ENCODE measurements at places on chromosomes 2 and 18.

DNA sequence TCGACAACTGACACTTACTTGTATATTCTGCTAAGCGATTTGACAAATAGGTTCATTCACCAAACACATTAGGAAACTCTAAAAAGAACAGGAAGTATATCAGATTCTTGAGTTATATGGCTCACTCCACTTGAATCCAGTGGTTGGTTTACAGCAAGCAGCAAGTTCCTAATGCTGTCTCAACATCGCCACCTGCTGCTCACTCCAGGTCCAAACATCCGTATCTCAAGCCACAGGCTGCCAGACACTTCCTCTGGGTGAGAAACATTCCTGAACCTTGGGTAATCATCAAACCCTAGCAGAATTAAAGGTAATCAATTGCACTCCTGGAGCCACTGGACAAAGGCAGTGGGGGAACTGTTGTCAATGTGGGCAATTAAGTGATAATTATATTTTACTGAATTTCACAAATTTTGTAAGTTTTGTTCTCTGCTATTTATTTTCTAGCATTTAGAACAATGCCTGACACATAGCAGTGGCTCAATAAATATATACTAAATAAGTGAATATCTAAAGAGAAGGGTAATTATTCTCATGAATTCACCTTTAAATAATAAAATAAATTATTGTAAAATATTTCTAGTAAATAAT is 107.1 kb upstream of the TTN start:
- peak; percentile 77 for DNase-seq

DNA sequence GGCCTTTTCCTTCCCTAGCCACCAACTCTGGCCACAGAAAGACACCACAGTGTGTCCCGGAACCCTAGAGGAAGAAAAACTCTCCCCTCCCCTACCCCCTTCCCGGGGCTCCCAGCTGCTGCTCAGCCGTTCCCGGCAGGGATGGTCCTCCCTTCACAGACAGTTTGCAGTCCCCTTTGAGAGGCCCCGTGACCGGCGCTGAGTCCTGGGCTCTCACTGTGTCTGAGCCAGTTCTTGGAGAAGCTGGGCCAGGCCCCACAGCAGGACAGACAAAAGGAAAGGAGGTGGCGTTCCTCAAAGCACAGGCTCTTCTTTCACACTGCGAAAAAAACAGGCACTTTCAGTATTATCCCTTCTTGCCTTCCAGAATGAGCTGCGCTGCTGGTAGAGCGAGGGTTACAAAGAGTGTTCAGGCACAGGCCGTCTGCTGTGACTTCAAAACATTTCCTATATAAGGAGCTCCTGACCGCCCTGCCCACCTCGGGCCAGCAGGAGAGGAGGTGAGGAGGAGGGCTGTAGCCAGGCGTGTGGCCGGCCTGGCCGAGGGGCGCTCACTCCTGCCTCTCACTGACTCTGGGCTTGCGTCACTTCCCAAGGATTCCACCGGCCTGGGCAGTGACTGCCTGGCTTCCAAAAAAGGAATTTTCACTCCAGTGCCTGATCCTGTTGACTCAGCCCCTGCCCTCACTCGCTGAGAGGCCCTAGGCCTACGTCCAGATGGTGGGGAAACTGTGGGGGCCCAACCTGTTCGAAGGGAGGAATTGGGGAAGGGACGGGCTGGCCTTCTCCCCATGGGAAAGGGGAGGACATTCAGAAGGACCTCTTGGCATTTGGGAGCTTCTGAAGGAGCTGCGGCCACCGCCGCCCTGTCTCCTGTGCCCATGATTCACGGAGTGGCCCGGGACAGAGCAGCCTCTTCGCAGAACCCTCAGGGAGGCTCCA is 24.9 kb downstream of the CIDEA start:
- no peak for DNase-seq

- no peak for DNase-seq
These were observed 405.3 kb downstream of the ERBB4 start for GRCh38 chr2:212133337-212133736.

DNA sequence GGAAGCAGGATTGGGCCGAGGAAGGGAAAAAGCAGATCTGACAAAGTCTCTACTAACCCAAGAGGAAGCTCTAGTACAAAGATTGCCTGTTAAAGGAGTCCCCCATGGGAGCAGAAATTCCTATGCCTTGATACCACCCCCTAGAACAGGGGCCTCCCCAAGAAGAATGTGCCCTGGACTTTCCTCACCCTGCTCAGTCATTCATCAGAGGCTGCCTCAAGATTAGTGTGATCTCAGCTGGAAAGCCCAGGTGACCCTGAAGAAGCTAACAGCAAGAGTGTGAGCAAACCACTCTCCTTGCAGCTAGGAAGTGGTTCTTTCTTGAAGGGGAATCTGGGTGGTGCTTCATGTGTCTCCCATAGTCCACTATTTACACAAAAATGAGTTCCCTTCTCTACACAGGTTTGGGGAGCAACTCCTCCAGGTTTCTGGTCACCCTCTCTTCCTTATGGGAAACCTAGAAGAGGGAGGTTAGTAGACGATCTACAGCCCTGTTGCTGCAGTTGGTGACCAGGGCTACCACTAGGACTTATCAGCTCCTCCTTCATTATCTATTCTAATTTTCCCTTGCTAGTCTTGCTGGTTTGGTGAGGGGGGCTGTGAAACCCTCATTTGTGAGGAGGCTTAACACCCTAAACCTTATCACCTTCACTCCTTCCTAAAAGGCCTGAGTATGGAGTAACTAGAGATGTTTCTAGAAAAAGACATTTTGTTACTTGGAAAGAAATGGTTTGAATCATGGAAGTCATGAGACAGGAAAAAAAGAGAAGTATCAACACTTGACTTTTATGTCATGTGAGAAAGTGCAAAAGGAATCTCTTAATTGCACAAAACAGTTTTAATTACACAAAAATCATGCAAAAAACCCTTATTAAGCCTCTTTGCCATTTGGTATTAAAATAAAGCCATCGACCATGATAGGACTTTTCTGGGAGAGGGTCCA is 2.9 kb upstream of the WDR7 start:
- DNase-seq = no peak

DNA sequence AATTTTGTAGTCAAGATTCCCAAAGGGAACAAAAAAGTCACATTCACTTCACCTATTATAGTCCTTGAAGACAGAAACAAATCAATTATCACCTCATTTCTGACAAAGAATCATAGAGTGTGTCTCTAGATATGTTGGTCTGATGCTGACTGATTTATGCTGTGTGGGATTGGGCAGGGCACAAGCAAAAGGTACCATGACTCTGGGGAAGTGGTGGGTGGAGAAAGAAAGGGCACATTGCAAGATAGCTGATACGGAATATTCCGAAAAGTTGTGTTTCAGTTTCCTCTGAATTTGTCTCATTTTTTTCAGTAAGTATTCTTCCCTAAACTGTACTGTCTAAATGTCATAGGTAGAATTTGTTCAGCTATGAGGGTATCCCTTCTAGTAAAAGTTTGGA is 268.0 kb downstream of the MREG start:
- DNase-seq = no peak

- no peak for DNase-seq
These were observed 18.5 kb downstream of the ITGA6 start for GRCh38 chr2:172445851-172446250.

DNA sequence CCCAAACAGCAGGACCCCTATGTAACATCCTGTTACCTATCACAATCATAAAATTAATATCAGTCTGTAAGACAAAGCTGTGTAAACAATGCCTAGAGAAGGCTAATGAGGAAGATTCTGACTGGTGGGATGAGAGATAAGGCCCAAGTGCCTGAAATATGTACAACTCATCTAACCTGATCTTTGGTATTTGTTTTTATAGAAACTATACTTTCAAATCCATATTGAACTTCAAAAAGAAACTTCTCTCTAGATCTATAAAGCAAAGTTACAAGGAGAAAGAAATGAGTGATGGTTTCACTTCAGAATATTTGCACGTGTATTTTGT is 36.1 kb upstream of the ITGA4 start:
- DNase-seq = no peak

DNA sequence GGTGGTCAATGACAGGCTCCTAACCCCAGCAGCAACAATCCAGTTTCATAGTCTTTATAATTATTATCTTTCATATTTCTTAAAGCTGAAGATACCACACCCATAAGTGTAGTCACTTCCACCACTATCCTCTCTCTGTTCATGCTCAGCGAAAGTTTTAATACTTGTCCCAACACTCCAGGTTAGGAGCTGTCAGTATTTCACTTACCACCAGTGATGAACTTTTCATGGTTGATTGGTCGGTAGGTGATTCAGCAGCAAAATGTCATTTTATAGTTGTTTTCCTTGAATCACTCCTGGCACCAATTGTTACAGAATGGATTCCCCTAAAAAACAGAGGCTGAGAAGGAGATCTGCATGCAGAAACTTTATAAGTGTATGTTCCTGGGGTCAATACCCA is 324.9 kb downstream of the CCDC85A start:
- no peak for DNase-seq

GRCh38 chr2:186887107-186888090 is 38.4 kb upstream of the ZSWIM2 start:
- no peak for DNase-seq

DNA sequence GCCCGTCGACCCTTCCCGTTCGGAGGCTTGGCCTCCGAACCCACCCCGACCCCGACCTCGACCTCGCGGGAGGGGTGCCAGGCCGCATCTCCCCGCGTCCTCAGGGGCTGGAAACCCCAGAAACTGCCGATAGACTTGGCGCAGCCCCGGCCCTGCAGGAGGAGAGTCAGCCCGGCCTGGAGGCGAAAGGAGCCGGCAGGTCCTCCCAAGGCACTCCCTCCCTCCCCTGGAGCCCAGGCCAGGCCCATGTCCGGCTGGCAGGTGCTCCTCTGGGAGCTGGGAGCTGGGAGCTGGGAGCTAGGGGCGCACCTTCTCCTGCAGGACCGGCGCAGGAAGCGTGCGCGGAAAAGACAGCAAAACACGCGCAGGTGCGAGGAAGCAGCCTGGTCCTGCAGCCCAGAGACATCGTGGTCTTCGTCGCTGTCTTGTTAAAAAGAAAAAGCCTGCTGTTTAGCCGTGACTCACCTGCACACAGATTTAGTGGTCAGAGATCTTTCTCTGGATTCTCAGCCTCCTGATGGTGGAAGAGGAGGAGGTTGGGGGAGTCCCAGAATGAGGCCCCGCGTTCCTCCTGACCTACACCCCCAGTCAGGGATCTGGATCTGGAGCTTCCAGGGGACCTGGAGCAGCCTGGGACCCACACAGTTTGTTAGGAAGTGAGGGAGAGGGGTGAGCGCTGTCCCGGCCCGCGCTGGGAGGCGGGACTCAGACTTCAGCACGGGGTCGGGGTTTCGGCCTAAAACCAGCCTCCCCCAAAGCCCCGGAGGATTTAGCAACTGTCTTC is 660 bp upstream of the MBP start:
- no peak for DNase-seq

- no peak for DNase-seq
These were observed 15.4 kb upstream of the RMC1 start for GRCh38 chr18:23487738-23488570.

DNA sequence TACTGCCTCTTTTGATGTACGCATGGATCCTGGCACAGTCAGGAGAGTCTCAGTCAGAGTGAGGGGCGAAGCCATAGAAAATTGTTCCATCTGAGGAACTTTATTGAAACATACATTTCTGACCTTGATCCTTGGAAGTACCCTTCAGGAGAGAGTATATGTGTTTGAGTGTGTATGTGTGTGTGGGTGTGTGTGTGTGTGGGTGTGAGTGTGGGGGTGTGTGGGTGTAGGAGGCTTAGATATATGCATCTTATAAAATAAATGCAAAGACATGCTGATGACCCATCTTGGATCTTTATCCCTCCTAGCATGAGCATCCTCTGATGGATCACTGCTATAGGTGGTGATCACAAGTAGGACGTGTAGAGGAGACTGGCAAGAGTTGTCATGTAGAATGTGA is 93.5 kb downstream of the SETBP1 start:
- no peak for DNase-seq

- DNase-seq = no peak
These were observed 34.2 kb upstream of the REV1 start for GRCh38 chr2:99524056-99524455.

DNA sequence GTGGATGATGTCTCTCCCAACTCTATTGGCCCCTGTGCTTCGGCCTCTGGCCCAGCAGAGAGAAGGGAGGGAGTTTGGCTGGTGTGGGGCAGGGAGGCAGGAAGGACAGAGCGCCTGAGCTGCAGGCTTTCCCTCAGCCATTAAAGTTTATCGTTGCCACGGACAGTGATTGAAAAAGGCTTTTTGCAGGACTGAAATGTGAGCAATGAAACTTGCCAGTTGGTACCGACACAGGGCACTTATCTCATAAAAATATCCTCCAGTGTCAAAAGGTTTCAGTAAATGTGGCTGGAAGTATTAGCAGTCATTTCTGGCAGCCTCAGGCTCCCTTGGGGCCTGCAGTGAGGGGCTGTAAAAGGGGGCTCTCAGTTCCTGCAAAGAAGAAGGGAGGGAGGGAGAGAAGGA is 169.2 kb downstream of the GLI2 start:
- no peak for DNase-seq

DNA sequence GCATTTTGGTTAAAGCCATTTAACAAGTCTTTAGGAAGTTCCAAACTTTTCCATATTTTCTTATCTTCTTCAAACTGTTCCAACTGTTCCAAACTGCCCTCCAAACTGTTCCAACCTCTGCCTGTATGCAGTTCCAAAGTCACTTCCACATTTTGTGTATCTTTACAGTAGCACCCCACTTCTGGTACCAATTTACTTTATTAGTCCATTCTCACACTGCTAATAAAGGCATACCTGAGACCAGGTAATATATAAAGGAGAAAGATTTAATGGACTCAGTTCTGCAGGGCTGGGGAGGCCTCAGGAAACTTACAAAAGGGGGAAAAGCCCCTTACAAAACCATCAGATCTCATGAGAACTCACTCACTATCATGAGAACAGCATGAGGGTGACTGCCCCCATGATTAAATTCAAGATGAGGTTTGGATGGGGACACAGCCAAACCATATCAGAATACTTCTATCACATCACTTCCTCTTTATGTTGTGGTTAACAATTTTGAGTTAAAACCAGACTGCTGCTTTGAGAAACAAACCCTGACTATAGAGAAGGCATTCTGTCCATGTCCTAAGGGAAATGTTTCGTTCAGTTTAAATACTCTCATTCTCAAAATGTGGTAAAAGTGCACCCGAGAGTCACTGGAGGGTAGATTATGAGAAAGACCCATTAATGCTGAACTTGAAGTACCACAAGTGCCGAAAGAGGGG is 11.0 kb downstream of the IL18R1 start:
- peak; percentile 58 for DNase-seq

DNA sequence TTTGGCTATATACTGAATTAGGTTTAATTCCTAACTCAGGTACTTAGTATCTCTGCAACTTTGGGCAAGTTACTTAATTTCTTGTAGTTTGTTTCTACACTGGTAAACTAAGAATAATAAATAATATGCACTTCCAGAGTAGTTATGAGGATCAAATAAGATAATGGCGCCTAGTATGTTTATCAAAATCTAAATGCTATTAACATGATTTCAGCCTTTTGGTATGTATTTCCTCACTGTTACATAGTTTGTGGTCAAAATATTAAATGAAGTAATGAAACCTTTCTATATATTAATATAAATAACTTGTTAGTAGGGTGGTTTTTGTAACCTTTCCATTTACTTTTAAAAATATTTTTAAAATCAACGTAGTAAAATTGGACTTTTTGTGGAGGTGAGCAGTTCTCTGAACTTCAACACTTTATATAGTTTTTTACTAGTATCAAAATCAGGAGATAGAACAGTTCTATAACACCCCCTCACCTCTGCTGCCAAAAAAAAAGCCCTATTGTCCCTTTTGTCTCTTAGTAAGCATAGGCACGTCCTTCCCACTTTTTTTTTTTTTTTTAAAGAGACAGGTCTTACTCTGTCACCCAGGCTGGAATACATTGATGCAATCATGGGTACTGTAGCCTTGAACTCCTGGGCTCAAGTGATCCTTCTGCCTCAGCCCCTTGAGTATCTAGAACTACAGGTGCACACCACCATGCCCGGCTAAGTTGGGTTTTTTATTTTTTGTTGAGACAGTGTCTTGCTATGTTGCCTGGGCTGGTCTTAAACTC is 44.8 kb downstream of the RAB3GAP1 start:
- no peak for DNase-seq

Measured in T-helper 2 cell (primary cell).